HTR-8/SVneo (cell line): ENCODE measurements at places on chromosomes 11 and 22.
A peak's percentile ranks its signal among the peaks of the same experiment; 100 is the strongest.

DNA sequence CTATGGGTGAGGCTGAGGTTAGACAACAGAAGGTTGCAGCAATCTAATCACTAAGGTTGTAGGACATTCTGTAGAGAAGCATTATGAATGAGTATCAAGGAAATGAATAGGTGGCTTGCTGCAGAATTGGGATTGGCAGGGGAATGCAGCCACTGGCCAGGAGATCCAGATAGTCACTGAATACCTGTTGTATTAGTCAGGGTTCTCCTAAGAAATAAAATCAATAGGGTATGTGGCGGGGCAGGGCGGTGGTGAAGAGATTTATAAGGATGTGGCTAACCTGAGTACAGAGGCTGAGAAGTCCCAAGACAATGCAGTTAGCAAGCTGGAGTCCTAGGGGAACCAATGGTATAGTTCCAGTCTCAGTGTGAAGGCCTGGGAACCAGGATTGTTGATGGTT lies 163.0 kb downstream of the SPON1 start:
- DNase-seq = no peak

DNA sequence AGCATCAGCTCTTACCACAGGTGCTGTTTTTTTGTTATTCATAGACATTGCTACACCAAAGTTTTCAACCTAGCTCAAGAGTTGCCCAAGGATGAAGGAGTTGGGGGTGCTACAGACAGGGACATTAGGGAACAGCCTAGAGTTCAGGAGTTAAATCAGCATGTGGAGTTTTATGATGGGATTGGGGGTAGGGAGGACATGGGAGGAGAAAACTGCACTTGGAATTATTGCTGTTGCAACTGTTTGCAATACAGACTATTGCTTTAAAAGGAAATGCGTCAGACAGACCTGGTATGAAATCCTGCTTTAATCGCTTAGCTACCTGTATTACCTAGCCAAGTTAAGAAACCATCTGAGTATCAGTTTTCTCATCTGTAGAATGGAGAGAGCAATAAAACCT lies 6.3 kb downstream of the TMA7B start:
- DNase-seq = no peak

DNA sequence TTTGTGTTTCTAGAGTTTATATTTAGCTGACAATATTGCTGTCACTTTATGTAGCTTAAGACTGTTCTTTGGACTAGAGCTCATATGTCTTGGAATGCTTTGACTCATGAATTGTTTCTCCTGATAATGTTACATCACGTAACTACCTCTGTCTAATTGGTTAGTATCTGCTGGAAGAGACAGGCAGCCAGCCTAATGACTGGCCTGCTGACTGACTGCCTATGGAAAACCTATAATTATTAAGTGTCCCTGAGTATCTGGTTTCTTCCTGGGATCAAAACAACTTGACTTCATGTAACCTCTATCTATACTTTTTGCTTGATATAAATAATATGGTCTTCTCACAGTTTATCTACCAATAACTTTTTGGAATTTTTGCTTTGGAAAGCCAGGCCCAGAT lies 9.4 kb downstream of the SOX6 start:
- DNase-seq = no peak

GRCh38 chr22:38062791-38063190 lies 5.6 kb downstream of the PICK1 start:
- DNase-seq = no peak

GRCh38 chr11:62004473-62004872 lies 37.0 kb upstream of the FTH1 start:
- peak; percentile 50 for DNase-seq
